ENCODE measurements at places on chromosomes 11 and 22.

GRCh38 chr22:33000342-33001280 is 57.6 kb downstream of the SYN3 start:
- DNase-seq, result no peak

DNA sequence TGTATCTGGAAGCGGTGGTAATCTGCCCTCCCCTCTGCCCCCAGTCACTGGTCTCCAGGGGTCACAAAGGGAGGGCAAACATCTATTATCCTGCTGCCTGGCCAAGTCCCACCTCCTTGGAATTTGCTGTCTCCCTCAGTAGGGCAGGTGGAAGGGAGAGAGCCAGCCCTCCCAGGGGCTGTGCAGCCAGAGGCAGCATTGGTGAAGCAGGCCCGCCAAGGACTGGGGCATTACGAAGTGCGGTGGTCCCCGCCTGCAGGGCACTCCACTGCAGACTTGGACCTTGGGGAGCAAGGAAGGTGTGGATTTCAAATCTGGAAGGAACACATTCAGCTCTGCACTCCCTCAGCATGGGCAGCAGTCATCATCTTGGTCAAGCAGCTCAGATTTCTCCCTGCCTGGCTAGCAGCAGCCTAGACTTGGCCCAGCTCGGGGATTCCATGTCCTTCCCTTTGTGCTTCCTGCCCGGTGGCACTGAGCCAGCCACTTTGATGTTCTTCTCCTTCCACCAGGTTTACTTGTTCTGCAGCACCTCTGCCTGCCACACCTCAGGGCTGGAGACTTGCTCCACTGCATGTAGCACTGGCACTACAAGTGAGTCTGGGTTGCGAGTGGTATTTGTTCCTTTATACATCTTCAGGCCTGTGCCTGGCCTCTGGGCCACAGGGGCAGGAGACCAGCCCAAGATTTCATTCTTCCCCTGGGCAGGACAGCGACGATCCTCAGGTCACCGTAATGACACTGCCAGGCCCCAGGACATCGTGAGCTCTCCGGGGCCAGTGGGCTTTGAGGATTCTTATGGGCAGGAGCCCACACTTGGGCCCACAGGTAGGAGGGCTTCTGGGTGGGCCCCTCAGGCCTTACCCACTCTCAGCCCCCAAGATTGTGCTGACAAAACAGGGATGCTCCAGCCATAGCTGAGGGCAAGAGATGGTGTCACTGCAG is 7.4 kb downstream of the ZP1 start:
- DNase-seq, result no peak

- DNase-seq, result no peak
Measured at GRCh38 chr22:20238536-20238900, 29.6 kb downstream of the RTN4R start.

- DNase-seq, result no peak
Measured at GRCh38 chr11:59289356-59290181, 69.1 kb upstream of the OR5AN1 start.

DNA sequence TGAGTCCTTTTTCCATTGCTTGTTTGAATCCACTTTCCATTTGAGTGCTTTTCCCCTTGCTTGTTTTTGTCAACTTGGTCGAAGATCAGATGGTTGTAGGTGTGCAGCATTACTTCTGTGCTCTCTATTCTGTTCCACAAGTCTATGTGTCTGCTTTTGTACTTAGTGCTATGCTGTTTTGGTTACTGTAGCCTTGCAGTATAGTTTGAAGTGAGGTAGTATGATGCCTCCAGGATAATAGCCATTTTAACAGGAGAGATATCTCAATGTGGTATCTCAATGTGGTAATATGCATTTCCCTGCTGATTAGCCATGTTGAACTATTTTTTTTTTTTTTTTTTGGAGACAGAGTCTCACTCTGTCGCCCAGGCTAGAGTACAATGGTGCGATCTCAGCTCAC is 16.7 kb downstream of the ACRV1 start:
- no peak for DNase-seq

GRCh38 chr11:34348919-34349318 is 8.9 kb downstream of the ABTB2 start:
- DNase-seq, result no peak

DNA sequence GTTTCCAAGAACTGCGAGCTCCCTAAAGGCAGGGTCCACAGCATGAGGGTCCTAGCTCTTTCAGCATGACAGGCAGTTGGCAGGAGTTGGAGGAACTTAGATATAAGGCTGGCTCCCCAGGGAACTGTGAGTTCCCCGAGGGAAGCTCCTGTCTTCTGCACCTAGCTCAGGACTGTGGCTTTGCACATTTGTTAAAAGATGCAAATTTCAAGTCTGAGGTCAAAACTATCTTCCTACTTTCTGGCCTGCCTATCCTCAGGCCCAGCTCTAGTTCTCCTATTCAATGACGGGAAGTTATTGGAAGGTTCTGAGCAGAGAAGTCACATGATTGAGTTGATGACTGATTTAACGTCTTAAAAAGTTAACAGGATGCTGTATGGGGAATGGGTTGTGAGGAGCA is 11.7 kb upstream of the UCP3 start:
- DNase-seq, result no peak

- DNase-seq, result no peak
Measured at GRCh38 chr22:20432244-20432686, 5.4 kb downstream of the SCARF2 start.

- DNase-seq, result no peak
Measured at GRCh38 chr11:1668911-1669473, 28.0 kb upstream of the KRTAP5-6 start.

GRCh38 chr11:78851878-78852586 is 277.4 kb upstream of the NARS2 start:
- no peak for DNase-seq

GRCh38 chr11:26330262-26330661 is 1.7 kb upstream of the ANO3 start:
- DNase-seq, result no peak

GRCh38 chr11:62024936-62025486 is 57.6 kb upstream of the FTH1 start:
- no peak for DNase-seq

- DNase-seq, result no peak
Measured at GRCh38 chr11:118305726-118306125, 1.2 kb downstream of the CD3E start.

- DNase-seq, result no peak
Measured at GRCh38 chr11:67256477-67257135, 9.7 kb upstream of the GRK2 start.

All from LoVo (cell line).